ENCODE measurements at places on chromosomes 13 and 19.

DNA sequence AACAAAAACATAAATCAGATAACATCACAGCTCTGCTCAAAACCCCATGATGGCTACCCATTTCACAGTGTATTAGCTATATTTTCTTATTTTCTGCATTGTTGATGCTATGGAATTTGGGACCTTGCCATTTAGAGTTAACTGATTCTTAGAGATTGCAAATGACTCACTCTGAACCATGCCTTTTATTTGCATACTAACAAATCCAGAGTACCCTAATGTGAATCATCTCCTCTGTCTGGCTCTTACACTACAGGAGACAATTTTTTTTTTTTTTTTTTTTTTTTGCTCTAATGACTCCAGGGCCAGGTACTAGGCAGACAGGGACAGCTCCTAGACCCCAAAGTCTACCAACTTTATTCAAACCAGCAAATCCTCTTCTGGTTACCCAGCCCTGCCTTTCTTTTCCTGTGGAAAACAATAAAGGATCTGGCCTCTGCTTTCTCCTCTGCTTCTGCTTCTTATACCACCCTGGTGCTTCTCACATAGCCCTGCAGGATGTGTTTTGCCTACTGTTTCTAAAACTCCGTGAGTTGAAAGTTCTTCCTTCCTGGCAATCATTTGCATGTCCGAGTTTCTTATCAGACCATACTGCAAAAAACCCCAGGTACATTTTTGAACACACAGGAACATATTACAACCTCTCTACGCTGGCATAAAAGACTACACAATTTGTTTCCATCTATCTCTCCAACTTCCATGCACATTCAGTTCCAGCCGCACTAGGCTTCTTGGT lies 10.6 kb upstream of the ZNF460 start:
- no peak for DNase-seq

- no peak for DNase-seq
These were observed 76.7 kb upstream of the RUBCNL start for GRCh38 chr13:46463719-46464118.

DNA sequence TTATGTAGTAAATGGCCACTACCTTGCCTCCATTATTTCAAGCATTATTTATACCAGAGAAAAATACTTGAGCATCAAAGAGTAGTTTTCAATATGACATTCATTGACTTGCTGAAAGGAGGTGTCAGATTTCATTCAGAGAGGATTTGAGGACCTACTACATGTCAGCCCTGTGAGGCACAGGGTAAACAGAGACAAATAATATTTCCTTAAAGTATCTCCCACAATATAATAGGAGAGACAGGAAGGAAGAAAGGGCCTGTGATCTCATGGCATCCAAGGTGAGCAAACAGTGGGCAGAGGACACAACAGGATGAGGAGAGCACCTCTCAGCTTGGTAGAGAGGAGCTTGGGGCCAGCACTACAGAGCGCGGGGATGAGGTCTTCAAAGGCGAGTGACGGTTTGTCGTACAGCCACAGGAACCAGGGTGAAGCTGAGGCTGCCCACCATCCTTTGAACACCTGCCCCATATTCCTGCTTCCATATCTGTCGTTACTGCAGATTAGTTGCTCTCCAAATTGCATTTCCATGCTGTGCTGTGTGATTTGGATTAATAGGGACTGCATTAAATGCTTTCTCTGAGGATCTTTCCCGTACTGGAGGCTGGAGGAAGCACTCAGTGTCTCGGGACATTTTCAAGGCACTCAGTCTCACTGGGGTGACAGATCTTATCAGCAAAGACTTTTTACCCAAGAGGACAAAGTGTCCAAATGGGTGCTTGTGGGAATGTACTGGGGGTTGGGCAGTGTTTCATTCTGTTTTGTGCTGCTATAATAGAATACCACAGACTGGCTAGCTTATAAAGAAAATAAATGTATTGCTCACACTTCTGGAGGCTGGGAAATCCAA lies 59.2 kb downstream of the GJA3 start:
- DNase-seq = no peak

GRCh38 chr19:7187605-7188339 lies 106.4 kb downstream of the INSR start:
- DNase-seq = no peak

GRCh38 chr13:33927315-33927714 lies 109.4 kb downstream of the RFC3 start:
- DNase-seq = no peak

DNA sequence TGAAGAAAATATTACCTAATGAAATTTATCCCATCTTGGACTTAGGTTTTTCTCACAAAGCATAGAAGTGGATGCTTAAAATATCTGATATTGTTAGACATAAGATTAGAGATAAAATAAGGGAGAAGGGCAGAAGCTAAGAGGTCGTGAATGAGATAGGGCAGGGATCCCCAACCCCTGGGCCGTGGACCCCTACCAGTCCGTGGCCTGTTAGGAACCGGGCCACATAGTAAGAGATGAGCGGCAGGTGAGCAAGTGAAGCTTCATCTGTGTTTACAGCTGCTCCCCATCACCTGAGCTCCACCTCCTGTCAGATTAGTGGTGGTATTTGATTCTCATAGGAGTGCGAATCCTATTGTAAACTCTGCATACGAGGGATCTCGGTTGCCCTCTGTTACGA lies 202.9 kb downstream of the GPC5 start:
- no peak for DNase-seq

DNA sequence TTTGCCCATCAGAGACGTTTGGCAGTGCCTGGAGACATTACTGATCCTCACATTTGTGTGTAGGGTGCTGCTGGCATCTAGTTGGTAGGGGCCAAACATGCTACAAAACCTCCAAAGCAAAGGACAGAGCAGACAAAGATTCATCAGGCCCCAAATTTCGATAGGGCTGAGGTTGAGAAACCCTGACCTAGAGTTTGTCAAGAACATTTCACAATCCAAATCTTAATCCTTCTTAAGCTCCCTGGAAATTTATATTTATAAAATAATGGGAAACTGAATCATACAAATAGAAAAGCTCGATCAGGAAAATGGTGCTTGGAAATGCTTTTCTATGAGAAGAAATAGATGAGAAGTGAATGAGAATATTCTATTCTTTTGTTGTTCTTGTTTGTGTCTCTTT lies 273.6 kb downstream of the DCT start:
- no peak for DNase-seq

DNA sequence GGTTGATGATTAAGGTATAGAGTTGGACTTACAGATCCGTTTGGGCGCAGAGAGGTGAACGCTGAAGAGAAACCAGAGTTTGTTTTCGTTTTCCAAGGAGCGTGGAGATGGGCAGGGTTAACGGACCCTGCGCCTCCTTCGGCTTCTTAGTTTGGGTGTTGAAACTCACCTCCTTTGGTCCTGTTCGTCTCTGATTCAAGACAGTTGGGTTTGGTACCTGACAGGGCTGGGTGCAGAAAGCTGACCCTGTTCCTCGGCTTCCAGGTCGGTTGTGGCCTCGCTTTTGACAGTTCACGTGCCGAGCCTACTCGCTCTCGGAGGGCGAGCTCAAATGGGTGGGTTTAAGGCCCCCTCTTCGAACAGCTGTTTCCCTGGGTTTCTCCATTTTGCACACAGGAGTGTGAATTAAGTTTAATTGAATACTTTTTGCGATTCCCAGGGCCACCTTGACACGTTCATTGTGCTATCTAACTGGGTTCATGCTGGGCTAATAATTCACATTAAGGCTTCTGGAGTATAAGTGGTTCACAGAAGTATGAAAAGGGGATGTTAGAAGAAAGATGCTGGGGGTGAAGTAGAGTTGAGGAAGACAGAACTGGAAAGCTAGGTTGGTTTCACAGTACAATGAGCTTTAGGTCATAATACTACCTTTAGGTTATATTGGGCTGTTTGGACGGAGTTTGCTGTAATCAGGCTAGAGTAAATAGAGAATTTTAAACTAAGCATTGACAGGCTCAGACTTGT lies 638 bp downstream of the USPL1 start:
- DNase-seq = peak; percentile 29

- no peak for DNase-seq
These were observed 3.7 kb downstream of the PRKACA start for GRCh38 chr19:14113762-14114414.

GRCh38 chr19:47243776-47244547 lies 12.4 kb upstream of the CCDC9 start:
- peak; percentile 73 for DNase-seq

DNA sequence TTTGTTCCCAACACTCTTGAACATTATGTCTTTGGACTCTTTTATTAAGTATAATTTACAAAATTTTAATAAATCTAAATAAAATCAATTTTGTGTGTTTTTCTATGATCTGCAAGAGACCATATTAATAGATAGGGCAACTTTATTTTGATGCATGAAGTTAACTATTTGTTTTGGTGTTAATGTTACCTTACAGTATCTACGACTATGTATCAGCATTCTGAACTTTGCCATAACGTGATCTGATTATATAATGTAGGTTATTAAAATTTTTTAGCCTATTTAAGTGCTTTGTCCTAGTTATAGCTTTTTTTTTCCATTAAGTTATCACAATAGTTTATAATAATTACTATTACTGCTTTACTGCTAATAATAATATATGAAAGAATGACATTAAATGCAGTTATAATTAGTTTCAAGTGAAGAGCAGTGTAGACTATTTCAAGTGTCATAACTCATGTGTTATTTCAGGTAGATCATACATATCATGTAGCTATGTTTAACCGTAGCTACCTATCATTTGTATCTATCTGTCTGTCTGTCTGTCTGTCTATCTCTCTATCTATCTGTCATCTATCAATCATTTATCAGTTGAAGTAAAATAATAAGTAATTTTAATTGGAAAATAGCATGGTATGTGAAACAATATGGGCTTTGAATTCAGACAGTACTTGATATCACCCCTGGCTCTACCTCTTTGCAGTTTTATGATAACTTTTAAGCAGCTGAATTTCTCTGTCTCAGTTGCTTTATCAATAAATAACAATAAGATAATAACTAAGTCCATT lies 229.7 kb downstream of the GPC5 start:
- no peak for DNase-seq

GRCh38 chr19:38562096-38562495 lies 55.7 kb downstream of the MAP4K1 start:
- no peak for DNase-seq

DNA sequence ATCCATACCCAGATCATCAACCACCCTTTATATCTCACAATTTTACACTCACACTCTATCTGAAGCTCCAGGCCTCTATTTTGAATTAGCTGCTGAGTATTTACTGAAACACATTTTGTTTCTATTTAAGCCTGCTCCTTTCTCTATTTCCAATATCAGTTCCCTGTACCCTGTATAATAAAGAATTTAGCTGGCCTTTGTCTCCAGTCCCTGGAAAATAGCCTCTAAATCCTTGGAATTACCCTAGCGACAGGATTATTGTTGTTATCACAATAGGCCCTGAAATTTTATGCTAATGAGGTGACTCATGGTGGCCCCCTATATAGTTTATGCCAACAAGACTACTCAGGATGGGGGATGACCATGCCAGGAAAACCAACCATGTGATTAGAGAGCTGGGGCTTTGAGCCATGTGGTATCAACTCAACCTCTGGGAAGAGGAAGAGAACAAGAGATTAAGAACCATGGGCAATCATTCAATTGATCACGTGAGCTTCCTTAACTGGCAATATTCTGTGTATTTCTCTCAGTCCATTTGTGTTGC lies 72.7 kb downstream of the KATNAL1 start:
- DNase-seq = no peak

- DNase-seq = no peak
These were observed 128.2 kb downstream of the PCDH9 start for GRCh38 chr13:67101730-67102467.

- no peak for DNase-seq
These were observed 15.8 kb upstream of the ZNF8 start for GRCh38 chr19:58262922-58263296.

DNA sequence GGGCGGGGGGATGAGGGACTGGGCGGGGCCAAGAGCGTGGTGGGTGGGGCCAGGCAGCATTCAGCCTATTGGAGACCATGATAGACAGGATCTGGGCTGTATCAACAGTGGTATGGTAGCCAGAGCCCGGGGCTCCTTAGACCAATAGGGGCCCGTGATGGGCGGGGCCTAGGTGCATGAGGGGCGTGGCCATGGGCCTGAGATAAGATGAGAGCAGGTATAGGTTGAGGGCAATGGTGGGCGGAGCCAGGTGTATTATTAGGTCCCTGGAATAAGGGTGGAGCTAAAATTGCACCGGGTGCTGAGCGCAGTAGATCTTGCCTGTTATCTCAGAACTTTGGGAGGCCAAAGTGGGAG lies 5.3 kb downstream of the ABCA7 start:
- no peak for DNase-seq

DNA sequence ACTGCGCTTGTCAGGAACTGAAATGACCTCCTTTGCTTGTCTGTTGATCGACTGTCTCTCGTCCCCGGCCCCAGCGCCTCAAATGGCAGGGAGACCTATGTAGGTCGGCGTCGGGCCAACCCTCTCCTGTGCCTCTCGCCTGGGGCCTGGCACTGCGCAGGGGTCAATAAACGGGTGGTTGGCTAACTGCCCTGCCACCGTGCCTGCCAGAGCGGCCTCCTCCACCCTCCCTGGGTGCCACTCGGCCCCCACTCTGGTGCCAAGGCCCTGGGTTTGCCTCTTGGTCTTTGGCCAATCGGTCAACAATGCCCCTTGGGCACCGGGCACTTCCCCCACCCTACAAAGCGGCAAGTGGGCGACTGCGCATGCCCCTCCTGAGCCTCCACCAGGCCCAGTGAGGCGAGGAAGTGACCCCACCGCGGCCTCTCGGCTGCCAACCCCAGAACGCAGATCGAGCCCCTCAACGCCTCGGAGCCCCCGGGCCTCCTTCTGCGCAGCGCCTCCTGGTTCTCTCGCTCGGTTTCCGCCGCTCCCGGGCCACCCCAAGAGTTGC lies 1.1 kb downstream of the KEAP1 start:
- no peak for DNase-seq

- DNase-seq = no peak
These were observed at the start of gene SULT2B1 for GRCh38 chr19:48551437-48552302. Gene SULT2B1, plus strand, starts transcription at chr19:48552172. Its CDS starts 81 bp downstream, at chr19:48552253.

GRCh38 chr19:44807652-44808462 lies 1.0 kb upstream of the BCAM start:
- DNase-seq = no peak

GRCh38 chr13:80361298-80361697 lies 20.4 kb upstream of the SPRY2 start:
- DNase-seq = no peak

Data from GM12864 (cell line).